ENCODE measurements at places on chromosomes 16 and 17. TPM values are rescaled to one million over a fixed set of nuclear protein-coding genes. Genes with fewer than 3 reads are reported as not detected.

The MARCHF10 gene
- total RNA-seq = 0.41 TPM

The DNAJA2 gene
- total RNA-seq = 79.4 TPM

The CCDC92B gene
- total RNA-seq = 0.21 TPM

The SYCE1L gene
- not detected for total RNA-seq

DNA sequence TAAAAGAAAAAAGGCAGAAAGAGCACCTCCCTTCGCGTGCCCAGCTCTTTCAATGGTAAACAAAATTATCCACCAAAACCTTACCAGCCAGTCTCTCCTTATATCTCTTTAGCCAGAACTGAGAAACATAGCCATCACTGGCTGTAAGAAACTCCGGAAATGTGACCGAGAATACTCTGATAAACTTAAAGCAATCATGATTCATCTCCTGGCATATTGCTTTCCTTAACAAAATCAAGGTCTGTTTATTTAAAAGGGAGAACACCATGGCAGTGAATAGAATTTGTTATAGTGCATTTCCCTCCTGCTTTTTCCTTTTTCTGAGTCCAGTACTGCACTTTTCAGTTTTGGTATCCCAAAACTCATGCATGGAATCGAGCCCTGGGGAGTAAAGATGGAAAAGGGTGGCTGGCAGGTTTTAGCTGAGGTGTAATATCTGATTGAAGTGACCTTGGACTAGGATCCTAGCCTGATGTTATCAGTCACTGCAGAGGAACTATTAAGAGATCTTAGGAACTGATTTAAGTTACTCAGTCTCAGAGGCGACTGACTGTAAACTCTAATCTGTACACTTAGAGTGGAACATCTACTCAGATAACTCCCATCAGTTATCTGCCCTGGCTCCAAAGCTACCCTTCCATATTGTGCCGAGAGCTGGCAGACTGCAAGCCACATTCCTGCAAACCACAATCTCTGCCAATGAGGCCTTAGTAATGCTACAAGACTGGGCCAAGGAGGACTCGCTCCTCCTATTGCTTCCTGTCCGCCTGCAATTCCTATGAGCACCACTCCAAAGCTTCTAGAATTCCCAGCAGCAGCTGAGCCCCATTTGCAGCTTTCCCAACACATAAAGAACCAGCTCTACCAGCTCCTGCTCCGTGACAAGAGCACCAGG, 7.4 kb upstream of the COX10 start:
- no peak overlapping the region for H3K27ac ChIP-seq
- DNase-seq = no peak
- H3K36me3 ChIP-seq = no peaks in the 10 kb centered on the region
- no peaks in the 10 kb centered on the region for H3K27me3 ChIP-seq
- no peak overlapping the region for H3K4me3 ChIP-seq

Data from uterus (tissue), 4 donors.